Breast epithelium (tissue), 4 donors: ENCODE measurements at places on chromosomes 3 and 15. TPM values are rescaled to one million over a fixed set of nuclear protein-coding genes. Genes with fewer than 3 reads are reported as not detected.
A peak's percentile ranks its signal among the peaks of the same experiment; 100 is the strongest.

GRCh38 chr15:26561896-26562295 lies 211.0 kb downstream of the GABRB3 start:
- H3K27me3 ChIP-seq, result no peaks in the 10 kb centered on the region
- DNase-seq, result no peak

- DNase-seq, result no peak
- no peak overlapping the region for H3K4me3 ChIP-seq
- H3K27ac ChIP-seq, result no peak overlapping the region
Observed at GRCh38 chr3:158532099-158532734, 38.8 kb upstream of the MLF1 start.

DNA sequence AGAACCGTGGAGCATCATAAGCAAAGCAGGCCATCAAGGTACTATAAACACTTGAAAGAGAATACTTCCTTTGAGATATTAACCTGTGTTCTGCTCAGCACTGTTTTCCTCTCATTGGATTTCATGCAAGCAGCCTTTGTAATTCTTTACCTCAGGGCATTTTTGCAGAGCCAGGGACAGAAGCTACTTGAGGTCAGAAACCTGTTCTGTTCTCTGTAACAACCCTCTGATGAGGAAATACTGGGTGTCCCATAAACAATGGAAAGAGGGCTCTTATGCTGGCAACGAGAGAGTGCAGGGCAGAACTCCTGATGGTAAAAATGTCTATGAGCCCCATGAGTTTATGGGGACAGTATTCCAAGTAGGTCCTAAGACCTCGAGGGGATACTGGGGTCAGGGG lies 66.0 kb downstream of the DCLK3 start:
- peak overlapping the region; percentile 58 for H3K27ac ChIP-seq
- DNase-seq, result no peak
- no peak overlapping the region for H3K4me3 ChIP-seq
- H3K27me3 ChIP-seq, result no peaks in the 10 kb centered on the region

- DNase-seq, result no peak
- H3K4me1 ChIP-seq, result no peaks in the 10 kb centered on the region
- H3K27ac ChIP-seq, result no peak overlapping the region
- no peaks in the 10 kb centered on the region for H3K36me3 ChIP-seq
- H3K4me3 ChIP-seq, result no peak overlapping the region
Observed at GRCh38 chr15:38189671-38190295, 62.9 kb upstream of the SPRED1 start.

GRCh38 chr3:177714945-177715344 lies 517.7 kb upstream of the TBL1XR1 start:
- DNase-seq, result no peak
- H3K27me3 ChIP-seq, result no peaks in the 10 kb centered on the region
- H3K4me3 ChIP-seq, result no peak overlapping the region
- no peak overlapping the region for H3K27ac ChIP-seq
- no peaks in the 10 kb centered on the region for H3K4me1 ChIP-seq

DNA sequence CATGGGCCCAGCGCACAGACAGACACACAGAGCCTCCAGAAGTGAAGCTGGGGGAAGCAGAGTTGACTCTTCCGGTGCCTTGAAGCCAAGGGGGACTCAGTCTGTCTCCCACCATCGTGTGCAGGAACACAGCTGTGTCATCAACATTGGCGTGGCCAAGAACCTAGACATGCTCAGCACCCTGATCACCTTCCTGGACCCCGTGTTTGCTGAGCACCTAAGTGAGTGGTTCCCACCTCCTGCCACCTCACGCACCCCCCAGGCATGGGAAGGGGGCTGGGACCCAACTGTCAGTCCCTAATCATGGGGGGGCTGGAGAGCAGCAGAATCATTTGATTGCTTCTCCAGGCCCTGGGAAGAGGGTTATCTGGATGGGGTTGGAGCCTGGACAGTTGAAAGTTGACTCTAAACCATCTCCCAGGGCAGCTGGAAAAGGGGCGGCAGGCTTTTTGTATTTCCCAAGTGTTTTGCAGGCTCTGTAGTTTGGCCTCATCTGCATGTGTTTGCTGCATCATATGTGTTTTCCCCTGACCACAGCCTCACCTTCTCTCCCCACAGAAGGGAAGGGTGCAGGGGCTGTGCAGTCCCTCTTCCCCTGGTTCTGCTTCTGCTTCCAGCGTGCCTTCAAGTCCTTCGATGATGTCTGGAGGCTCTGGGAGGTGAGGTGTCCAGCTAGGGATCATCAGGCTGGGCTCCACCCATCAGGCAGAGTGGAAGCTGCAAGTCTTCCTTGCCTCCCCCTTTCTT lies 12.8 kb downstream of the TBC1D21 start:
- H3K4me3 ChIP-seq, result no peak overlapping the region
- no peaks in the 10 kb centered on the region for H3K36me3 ChIP-seq
- no peak overlapping the region for H3K27ac ChIP-seq
- DNase-seq, result no peak
- no peaks in the 10 kb centered on the region for H3K27me3 ChIP-seq
- no peaks in the 10 kb centered on the region for H3K4me1 ChIP-seq

DNA sequence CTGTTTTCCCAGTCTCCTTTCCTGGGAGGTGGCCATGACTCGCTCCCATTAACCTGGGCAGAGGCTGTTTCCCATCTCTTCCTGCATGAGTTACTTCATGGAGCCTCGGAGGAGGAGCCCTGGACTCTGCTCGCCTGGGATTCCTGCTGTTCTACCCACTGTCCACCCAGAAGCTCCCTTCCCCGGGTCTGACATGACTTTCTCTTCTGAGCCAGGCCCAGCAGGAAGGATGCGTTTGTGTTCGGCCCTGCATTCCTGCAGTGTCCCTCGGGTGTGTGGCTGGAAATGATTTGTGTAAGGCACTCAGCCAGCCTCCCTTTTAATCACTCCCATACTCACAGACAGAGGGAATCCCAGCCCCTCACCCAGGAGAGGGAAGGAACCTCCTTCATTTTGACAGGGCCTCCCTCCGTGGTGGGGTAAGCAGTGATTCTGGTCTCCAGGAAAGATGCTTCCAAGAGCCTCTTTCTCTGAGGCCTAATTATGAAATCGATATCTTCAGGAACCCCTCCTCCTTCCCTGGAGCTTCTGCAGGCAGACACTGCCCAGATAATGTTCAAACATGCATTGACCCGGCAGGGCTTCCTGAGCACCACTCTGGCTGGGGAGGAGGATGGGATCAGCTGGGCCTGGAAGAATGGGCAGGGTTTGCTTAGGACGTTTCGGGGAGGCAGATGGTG lies 41.6 kb upstream of the DLG1 start:
- no peaks in the 10 kb centered on the region for H3K27me3 ChIP-seq
- DNase-seq, result no peak
- peak overlapping the region; percentile 66 for H3K27ac ChIP-seq

GRCh38 chr3:157447026-157447694 lies 10.5 kb downstream of the PTX3 start:
- H3K4me3 ChIP-seq, result no peak overlapping the region
- no peaks in the 10 kb centered on the region for H3K27me3 ChIP-seq
- H3K4me1 ChIP-seq, result no peaks in the 10 kb centered on the region
- no peaks in the 10 kb centered on the region for H3K36me3 ChIP-seq
- no peak overlapping the region for H3K27ac ChIP-seq
- no peak for DNase-seq

GRCh38 chr3:128551451-128551850 lies 58.5 kb upstream of the GATA2 start:
- H3K27me3 ChIP-seq, result no peaks in the 10 kb centered on the region
- H3K27ac ChIP-seq, result no peak overlapping the region
- no peaks in the 10 kb centered on the region for H3K36me3 ChIP-seq
- peak; percentile 22 for DNase-seq
- no peaks in the 10 kb centered on the region for H3K4me1 ChIP-seq

DNA sequence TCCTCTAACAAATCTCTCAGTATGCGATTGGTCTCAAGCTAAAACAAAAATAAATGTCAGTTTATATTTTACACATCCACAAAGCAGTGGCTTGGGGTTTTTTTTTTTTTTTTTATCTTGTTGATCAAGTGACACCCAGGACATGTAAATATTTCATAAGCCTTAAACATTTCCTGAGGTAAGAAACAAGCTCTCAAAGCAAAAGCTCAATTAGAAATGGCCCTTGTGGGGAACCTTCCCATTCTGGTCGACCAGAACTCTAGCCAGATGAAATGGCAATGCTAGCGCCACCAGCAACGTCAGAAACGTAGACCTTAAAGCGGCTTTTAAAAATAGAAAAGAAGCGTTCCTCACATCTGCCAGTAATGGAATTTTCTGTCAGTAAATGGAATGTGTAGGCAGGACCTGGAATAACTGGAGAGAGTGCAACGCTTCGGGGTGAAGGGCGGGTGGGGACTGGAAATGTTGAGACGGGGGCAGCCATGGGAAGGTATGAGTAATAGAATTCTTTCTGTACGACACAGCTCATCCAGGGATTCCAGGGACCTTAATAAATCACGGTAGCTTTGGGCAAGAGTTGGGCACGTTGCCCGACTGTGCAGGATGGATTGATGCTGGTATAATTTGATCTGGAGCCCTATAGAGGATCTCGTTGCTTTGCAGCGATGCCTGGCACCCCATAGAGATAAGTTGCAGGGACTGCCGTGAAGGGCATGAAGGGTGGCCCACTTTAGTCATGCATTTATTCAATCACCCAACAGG lies 44.4 kb downstream of the BTD start:
- no peaks in the 10 kb centered on the region for H3K4me1 ChIP-seq
- no peak overlapping the region for H3K4me3 ChIP-seq
- no peaks in the 10 kb centered on the region for H3K36me3 ChIP-seq

DNA sequence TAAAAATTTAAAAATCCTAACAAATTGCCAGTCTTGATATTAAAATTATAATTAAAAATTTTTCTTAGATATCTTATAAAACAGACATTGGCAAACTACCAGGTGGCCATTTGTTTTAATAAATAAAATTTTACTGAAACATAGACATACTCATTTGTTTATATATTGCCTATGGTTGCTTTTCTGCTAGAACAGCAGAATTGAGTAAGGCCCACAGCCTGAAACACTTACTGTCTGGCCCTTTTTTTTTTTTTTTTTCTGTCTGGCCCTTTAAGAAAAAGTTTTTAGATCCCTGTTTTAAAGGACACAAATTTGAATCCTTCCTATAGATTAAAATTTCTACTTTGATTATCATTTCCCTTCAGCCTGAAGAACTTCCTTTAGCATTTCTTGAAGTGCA lies 60.5 kb upstream of the CTDSPL2 start:
- H3K4me3 ChIP-seq, result no peak overlapping the region
- H3K4me1 ChIP-seq, result no peaks in the 10 kb centered on the region
- no peak for DNase-seq
- H3K27ac ChIP-seq, result no peak overlapping the region

DNA sequence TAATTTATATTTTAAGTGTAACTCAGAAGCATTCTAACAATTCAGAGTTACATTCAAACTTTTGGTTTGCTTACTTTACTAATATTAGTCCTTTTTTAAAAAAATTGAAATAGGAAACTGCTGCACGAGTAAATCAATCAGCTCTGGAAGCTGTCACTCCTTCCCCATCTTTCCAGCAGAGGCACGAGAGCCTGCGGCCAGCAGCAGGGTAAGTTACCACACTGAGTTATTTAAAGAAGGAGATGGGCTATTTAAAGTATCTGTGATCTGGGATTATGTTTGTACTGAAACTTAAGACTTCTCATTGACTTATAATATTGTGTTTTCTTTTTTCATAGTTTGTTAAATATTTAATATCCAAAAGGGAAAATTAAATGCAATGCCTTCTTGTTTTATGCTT lies 29.3 kb downstream of the APPL1 start:
- H3K36me3 ChIP-seq, result peaks cover 12% of the 10 kb centered on the region
- no peak overlapping the region for H3K4me3 ChIP-seq
- DNase-seq, result no peak

DNA sequence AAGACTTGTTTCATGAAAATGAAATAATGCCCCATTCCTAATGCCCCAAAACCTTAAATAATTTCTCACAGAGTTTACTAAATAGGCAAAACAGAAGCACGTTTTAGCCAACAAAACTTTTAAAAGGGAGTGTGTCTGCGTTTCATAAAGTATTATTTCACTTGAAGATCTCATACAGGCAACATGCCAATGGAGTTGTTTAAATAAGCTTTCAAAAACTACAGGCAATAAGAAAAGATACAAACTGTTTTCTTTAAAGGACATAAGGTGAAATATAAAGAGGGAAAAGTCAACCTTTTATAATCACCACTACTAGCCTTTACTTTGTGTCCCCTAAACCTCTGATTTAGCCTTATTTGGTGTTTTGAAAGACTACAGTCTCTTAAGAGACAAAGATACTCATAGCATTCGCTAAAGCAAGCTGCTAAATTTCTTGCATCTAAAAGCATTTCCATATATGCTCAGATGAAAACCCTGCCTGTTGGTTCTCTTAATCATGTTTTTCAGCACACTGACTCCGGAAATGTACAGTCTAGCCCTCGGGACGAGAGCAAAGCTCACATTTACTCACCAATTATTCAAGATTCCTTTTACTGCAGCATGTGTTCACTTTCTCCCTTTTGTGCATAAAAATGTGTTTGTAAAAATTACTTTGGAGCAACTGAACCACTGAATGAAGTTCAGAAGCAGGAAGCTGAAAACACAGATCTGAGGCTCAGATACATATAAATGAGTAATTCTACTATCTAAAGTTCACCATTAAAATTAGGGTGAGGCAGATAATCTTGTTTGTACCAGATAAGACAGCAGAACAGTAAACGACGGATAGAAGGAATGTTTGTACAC lies 119.0 kb downstream of the GOLIM4 start:
- no peaks in the 10 kb centered on the region for H3K36me3 ChIP-seq
- H3K4me1 ChIP-seq, result no peaks in the 10 kb centered on the region
- H3K4me3 ChIP-seq, result no peak overlapping the region
- H3K27ac ChIP-seq, result no peak overlapping the region
- H3K27me3 ChIP-seq, result no peaks in the 10 kb centered on the region

GRCh38 chr3:140501061-140501769 lies 176.6 kb upstream of the TRIM42 start:
- no peaks in the 10 kb centered on the region for H3K36me3 ChIP-seq
- H3K27me3 ChIP-seq, result no peaks in the 10 kb centered on the region
- no peak overlapping the region for H3K4me3 ChIP-seq
- peak overlapping the region; percentile 16 for H3K27ac ChIP-seq
- no peak for DNase-seq
- no peaks in the 10 kb centered on the region for H3K4me1 ChIP-seq

GRCh38 chr3:31498791-31499190 lies 33.9 kb upstream of the STT3B start:
- H3K27ac ChIP-seq, result no peak overlapping the region
- no peaks in the 10 kb centered on the region for H3K4me1 ChIP-seq
- DNase-seq, result no peak
- H3K36me3 ChIP-seq, result no peaks in the 10 kb centered on the region
- no peaks in the 10 kb centered on the region for H3K27me3 ChIP-seq

DNA sequence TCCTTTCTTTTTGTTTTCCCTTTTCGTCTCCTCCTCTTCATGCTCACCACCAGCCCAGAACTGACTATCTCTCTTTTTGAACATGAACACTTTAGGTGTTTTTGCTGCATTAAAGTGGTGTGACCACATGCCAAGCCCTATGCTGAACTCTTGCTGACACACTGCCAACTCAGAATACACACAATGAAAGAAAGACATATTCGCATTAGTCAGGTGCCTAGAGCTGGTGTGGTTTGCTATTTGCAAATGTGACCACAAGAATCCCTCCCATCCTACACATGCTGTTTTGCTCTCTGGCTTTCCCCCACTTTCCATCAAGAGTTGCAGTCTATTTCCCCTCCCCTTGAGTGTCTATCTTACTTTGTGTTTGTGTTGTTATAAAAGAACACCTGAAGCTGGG lies 967.8 kb upstream of the CFAP20DC start:
- no peaks in the 10 kb centered on the region for H3K36me3 ChIP-seq
- no peak overlapping the region for H3K4me3 ChIP-seq
- H3K4me1 ChIP-seq, result no peaks in the 10 kb centered on the region
- DNase-seq, result no peak
- no peaks in the 10 kb centered on the region for H3K27me3 ChIP-seq
- no peak overlapping the region for H3K27ac ChIP-seq

Gene GP5
- total RNA-seq, result not detected

Gene DNAJA4
- total RNA-seq, result 28.1 TPM

Gene ITPKA
- not detected for total RNA-seq

Gene RTP3
- not detected for total RNA-seq

Gene TJP1
- total RNA-seq, result 92.8 TPM

Gene GOLGA8B
- total RNA-seq, result 94.4 TPM

Gene SLC6A1
- 0.29 TPM for total RNA-seq
